ENCODE measurements at places on chromosomes 2 and 18.

- no peak for DNase-seq
These were observed 31.8 kb downstream of the ARHGAP15 start for GRCh38 chr2:143160732-143161707.

- DNase-seq, result no peak
These were observed 30.7 kb upstream of the LINC00305 start for GRCh38 chr18:64179556-64180080.

- DNase-seq, result peak; percentile 21
These were observed 197.5 kb upstream of the COL3A1 start for GRCh38 chr2:188776634-188777033.

GRCh38 chr2:1824202-1824905 is 80.0 kb upstream of the PXDN start:
- DNase-seq, result no peak

GRCh38 chr2:10389573-10389972 is 58.6 kb downstream of the ODC1 start:
- DNase-seq, result no peak

- no peak for DNase-seq
These were observed 205.1 kb upstream of the RBBP8 start for GRCh38 chr18:22728016-22728415.

DNA sequence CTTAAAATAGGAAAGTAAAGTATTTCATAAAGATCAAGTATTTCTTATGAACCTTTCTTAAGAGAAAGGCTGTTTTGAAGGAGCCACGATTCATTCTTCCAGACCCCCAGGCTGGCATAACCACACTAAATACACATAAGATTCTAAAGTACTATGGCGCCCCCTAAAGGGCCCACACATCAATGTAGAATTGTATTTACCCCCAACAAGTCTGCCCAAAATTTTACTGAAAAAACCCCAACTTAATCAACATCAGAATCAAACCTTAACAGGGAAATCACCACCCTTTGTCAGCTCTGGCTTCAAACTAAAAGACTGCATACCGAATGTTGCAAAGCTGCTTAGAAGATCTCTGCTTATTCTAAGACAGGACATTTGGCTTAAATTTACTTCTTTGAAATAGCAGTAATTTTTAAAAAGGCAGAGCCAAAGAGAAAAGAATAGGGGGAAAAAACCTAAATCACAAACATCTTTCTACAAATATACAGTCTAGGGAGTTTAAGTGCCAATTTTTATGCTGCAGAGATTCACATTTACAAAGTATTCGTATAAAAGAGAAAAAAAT is 20.4 kb upstream of the BCL2 start:
- no peak for DNase-seq

- peak; percentile 6 for DNase-seq
These were observed 62.2 kb downstream of the GALNT14 start for GRCh38 chr2:31075941-31076590.

- DNase-seq, result no peak
These were observed 36.3 kb upstream of the COBLL1 start for GRCh38 chr2:164877927-164878326.

DNA sequence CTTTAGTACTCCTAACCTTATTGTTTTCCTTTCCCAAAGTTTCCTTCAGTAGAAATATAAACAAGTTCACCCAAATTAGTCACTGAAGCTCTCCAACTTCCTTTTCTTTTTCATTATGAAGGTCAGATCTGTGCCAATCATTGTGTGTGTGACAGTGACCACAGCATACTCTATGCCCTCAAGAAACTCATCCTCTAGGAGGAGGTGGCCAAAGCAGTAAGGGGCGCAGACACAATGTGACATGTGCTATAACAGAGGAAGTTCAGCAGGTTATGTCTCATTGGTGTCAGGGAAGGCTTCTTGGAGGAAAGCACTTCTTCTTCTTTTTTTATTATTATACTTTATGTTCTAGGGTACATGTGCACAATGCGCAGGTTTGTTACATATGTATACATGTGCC is 60.0 kb upstream of the PSME4 start:
- no peak for DNase-seq

GRCh38 chr2:182300608-182301007 is 126.2 kb downstream of the PDE1A start:
- DNase-seq, result no peak

- no peak for DNase-seq
These were observed 405.8 kb upstream of the ID2 start for GRCh38 chr2:8276026-8276425.

GRCh38 chr2:238855299-238855698 is 7.4 kb downstream of the TWIST2 start:
- no peak for DNase-seq

DNA sequence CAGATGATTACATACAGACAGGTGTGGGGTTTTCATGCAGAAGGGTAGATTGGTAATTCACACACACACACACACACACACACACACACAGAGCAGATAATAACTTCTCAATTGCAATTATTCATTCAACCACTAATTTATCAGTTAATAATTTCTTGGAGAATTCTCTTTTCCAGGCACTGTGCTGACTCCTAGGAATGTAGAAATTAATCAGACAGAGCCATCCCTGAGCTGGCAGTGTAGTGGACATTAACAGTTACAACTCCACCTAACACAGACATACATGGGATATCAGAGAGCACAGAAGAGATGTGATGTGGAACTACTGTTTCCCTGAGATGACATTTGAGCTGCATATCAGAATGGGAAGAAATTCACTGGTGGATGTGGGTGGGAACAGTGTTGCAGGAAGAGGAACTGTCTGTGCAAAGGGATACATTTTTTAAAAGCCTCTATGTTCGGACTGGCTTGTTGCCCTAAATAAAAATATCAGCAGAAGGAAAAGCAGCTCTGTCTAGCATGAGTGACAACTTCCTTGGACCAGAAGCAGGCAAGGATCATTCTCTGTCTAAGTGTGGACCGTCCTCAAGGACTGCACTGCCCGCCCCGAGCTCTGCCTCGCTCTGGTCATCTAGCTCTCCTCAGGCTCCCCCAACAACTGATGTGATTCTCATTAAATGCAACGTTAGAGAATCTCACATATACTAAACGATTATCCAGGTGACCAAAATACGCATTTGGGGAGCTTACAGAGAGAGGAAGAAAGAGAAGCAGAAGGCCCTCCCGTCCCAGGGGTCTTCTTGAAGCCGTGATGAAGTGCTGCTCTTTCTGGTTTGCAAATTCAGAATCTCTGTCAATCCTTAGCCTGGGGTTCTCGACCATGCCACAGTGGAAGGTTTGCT is 173.4 kb upstream of the TRIB2 start:
- no peak for DNase-seq

- DNase-seq, result no peak
These were observed 4.0 kb downstream of the IFT172 start for GRCh38 chr2:27485496-27485895.

DNA sequence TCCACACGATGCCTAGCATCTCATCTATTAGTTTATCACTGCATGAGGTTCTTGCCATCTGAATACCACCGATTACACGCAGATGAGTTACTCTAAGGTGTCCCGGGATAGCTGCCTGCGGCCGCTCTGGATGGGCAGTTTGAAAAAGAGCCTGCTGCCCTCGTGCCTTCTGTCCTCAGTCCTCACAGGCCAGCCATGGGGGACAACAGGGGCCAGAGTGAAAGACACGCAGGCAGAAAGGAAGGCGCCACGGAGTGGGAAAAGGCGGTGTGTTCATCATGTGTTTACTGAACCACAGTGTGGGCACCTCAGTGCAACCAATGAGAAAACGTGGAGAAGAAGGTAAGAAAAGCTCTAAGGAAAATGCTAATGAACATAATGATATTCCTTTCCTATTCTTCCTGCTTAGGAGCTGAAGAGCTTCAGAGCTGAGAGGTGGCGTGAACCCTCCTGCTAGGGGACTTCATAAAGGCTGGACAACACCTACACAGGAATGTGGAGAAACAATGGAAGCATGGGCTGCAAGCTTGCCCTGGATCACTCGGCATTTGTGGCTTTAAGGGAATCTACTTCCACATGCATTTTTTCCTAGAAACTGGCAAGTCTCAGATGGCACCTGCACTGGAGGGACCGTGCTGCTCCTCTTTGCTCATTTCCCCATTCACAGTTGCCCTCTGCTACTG is 50.9 kb downstream of the CABYR start:
- DNase-seq, result no peak

DNA sequence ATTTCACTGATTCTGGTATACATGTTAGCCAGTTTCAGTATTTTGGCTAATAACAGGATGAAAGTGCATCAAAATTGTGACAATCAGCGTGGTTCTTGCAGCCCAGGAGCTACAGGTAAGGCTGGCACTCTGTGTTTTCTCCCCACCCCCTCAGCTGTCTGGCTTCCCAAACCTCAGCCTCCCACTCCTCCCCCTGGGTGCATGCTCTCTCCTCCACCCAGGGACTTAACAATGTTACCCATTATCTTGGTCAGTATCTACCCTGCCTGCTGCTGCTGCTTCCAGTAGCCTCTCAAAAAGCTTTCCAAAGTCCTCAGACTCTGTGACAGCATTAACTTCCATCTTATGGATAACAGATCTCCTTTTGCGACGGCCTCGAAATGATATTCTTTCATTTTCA is 41.0 kb downstream of the TRABD2A start:
- no peak for DNase-seq

GRCh38 chr2:85134255-85134895 is 1.2 kb downstream of the TCF7L1 start:
- DNase-seq, result peak; percentile 33

DNA sequence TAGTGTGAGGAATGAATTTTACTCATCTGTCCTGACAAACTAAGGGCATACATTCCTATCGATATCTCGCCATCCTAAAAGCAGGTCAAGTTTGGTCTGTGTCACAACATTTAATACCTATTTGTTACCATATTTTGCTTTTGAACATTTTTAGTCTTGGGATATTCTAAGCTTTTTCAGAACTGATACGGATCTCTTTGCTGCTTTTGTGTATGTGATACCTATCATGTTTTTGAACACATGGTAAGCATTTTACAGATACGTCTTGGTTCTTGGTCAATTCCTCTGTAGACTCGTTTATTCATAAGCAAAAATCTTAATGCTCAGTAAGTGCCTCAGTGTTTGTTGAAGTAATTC is 592 bp downstream of the ZNF397 start:
- no peak for DNase-seq

DNA sequence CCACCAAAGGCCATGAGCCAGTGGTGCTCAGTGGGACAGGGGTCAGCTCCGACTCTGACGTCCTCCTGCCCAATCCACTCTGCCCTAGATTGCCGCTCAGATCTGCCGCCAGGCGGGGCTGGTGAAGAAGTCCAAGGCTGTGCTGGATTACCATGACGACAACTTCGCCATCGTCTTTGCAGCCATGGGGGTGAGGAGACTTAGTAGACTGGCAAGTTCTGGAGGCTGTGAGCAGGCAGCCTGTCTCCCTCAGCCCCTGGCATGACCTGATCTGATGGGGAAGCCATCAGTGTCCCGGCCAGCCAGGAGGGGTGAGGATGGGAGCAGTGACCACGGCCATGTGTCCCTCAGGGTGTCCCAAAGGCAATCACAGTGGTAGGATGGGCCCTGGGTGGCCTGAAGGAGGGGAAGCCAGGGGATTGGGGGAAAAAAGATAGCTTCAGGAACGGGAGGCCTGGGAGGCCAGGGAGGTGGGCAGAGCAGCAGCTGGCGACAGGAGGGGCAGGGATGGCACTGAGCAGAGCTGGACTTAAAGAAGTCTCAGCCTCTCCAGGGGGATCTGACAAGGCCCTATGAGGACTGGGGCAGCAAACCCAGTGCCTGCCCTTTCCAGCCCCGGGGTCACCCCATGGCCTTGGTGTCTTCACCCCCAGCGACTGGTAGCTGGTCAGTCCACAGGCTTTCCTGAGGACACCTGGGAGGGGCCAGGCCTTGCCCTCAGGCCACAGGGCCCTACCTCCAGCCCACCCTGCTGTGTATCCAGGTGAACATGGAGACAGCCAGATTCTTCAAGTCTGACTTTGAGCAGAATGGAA is 17.4 kb upstream of the ANKRD53 start:
- no peak for DNase-seq

GRCh38 chr2:139925903-139926302 is 1145.7 kb upstream of the NXPH2 start:
- no peak for DNase-seq

DNA sequence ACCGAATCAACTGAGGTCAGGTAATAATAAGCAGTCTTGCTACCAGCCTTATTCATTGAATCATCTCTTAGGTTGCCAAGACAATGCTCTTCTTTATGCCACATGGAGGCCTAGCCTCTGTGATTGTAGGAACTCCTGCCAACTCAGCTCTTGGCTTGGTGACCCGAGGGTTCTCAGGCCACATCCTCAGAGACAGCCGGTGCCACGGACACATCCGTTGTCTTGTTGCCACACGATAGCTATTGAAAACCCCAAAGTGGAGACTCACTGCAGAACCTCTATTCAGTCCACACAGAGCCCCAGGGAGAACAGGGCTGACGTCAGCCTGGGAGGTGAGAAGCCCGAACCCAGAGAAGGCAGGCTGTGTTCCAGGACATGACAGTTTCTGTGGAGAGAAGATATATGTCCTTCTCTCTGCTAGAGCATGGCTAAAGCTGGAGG is 53.5 kb upstream of the TGFA start:
- DNase-seq, result no peak

DNA sequence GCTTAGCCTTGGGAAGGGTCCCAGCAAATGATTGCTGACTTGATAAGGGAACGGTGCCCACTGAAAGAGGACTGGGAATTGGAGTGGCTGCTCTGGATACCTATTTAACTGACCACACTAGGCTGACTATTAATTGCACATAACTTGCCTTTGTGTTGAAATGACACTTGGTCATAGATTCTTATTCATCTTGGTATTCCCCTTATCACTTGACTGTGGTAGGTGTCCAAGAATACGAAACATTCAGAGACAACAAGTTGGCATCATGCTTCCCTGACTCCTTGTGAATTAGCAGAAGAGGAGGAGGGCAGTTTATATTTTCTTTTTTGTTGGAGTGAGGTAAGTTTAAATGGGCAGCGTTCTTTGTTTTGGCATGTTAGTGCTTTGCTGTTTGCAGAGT is 13.4 kb downstream of the FMNL2 start:
- no peak for DNase-seq

DNA sequence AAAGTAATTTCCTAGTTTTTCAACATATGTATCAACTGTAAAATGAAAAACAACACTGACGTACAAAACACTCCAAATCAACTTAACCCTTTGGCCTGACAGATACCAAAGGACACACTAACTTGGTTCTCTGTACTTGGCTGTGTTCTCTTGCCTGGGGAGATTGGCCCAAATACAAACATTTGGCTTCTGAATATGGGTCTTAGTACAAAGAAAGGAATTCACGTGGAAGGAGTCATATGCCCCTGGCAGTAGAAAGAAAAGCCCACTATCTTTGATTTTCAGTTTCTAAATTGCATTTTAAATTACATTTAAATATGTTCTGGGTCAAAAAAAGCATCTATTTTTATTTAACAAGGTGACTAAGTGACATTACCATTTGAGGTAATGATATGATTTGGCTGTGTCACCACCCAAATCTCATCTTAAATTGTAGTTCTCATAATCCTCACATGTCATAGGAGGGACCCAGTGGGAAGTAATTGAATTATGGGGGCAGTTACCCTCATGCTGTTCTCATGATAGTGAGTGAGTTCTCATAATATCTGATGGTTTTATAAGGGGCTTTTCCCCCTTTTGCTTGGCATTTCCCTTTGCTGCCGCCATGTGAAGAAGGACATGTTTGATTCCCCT is 153.6 kb upstream of the CCDC195 start:
- DNase-seq, result peak; percentile 69

- no peak for DNase-seq
These were observed 93.8 kb downstream of the AKAIN1 start for GRCh38 chr18:5103286-5103685.

GRCh38 chr2:151408788-151409600 is 708 bp upstream of the RIF1 start:
- no peak for DNase-seq

- no peak for DNase-seq
These were observed 91.3 kb downstream of the FAM210A start for GRCh38 chr18:13635046-13635445.

GRCh38 chr18:70421471-70422390 is 132.9 kb downstream of the SOCS6 start:
- peak; percentile 87 for DNase-seq

Data from RWPE1 (cell line).